ENCODE measurements at places on chromosomes 4 and X.
A peak's percentile ranks its signal among the peaks of the same experiment; 100 is the strongest.

DNA sequence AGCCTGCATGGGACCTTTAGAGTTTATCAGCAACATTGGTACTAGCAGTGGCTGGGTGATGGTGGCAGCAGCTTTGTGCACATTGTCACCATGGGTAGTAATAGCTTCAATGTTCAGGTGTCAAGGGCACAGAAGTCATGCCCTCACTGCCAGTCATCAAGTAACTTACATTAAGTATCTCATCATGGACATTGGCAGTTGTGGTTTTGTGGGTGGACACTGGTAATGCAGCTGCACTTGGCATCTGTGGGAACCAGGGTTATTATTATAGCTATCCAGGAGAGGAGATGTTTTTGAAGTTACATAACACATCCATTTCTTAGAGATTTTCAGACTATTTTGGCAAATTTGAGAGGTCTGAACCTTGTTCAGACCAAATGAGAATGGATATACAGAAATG is 243.2 kb upstream of the NOCT start:
- no peak for DNase-seq

- DNase-seq = no peak
Observed at GRCh38 chr4:165403048-165403447, 24.2 kb downstream of the CPE start.

DNA sequence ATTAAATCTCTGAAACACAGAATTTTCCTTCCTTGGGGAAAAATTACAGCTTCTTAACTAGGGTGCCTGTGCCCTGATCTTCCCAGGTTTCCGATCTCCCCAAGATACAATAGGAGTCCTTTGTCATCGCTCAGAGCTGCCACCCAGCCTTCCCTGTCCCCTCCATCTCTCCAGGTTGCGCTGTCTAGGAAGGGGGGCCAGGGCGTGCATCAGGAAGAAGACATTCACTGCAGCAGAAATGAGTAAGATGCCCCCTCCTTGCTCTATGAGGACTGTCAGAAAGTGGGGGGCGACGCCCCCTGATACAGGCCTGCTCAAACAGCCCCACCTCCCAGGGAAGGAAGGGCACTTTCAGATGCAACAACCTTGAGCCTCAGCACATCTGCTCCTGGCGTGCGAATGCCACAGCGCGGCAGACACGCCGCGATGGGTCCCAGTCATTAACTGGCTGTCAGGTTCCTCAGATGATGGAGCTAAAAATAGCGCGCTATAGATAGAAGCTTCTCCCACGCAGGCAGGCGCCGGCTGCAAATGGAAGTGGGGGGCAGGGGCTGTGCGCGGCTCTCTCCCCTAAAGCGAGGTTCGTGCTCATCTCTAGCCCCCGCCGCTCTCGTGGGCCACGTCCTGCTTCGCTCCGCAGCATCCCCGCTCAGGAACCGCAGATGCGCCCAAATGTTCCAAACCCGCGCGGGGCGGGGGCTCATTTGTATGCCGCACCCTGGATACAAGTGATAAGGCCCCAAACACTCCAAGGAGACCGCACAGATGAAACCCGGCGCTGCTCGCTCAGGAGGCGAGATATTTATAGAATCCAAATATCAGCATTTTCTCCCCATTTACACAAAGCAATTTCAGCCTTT is 57.6 kb upstream of the LGI2 start:
- DNase-seq = no peak

DNA sequence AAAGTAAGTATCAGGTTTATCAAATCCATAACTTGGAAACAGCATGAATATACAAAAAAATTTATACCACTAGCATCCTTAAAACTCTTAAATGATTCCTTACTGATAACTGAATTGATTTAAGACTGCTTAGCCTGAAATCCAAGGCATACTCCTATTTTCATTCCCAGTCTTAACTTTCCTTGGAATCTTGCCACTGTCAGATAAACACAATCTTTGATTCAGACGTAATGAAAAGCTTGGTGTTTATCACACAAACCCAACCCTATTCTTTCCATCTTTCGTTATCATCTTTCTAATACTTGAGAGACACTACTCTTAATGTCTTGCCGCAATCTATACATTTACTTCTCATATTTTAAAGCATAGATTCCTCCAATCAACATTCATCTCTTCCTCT is 19.1 kb downstream of the C4orf17 start:
- DNase-seq = no peak

DNA sequence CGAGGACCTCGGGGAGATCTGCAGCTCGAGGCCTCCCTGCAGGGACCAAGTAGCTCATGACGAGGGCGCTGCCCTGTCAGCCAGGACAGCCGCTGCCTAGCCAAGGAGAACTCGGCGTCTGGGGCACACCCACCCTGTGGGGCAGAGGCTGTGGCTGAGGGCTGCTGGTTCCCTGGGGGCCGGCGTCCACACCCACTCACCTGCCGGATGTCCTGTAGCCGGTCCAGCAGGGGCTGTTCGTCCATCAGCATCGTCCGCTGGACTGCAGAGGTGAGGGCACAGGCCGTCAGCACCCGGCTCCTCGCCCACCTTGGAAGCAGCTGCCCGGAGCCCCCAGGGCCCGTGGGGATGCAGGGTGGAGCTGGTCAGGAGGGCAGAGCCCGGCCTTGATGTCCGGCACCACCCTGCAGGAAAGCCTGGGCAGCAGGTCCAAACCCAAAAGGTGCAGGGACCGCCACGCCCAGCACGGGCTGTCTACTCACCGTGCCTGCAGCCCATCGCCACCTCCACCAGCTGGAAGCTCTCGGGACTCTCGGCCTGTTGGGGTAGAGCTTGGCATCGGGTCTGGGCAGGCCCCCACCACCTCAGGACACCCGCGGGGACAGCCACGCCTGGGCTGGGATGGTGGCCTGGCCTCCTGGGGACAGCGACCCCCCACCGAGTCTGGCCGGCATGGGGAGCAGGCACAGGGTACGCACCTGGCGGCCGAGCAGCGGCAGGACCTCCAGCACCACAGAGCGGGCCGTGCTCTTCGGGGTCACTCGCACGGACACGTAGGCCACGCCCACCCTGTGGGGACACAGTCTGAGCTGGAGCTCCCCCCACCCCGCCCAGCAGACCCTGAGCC is 6.9 kb downstream of the DGKQ start:
- DNase-seq = no peak

DNA sequence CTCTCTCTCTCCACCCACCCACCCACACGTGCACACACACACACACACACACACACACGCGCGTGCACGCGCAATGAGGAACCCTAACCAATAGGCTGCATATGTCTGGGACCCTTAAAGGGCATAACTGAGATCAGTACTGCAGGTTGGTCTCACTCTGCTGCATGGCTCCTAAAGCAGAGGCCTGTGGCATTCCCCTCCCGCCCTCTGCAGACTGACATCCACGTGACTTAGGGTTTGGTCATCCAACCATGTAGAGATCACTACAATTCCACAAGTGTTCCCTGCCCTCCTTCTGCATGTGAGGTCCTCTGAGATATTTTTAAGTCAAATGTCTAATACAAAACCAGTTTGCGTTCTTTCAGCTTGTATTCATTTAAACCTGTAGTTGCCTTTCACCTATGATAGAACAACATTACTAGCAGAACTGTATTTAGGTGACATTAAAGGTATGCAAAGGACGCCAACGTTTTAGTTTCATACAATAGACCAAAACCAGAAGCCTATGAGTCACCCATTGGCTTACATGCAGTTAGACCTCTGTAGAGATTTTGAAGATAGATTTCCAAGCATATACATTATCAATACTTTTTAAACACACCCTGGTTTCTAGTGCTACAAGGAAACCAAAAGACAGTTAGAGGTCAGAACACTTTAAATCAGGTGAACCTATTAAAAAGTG is 10.1 kb downstream of the XAGE5 start:
- no peak for DNase-seq

- DNase-seq = peak; percentile 16
Observed at GRCh38 chrX:81195712-81196111, 6.0 kb downstream of the HMGN5 start.

DNA sequence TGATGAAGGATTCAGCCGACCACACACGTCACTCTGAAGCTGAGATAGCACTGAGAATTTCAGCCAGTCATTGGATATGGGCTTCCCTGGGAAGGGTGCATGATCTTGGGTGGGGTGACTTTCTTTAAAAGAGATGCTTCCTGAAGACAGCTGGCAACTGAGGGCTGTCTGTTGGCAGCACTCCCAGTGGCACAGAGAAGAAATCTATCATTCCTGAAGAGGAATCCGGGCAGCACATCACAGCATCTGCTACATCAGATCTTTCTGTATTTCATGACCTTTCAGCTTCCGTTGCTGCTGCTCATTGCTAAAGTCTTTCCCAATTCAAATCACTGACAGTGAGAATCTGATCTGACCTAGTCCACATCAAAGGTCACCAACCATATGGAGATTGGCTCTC is 193.8 kb upstream of the RBPJ start:
- DNase-seq = no peak

DNA sequence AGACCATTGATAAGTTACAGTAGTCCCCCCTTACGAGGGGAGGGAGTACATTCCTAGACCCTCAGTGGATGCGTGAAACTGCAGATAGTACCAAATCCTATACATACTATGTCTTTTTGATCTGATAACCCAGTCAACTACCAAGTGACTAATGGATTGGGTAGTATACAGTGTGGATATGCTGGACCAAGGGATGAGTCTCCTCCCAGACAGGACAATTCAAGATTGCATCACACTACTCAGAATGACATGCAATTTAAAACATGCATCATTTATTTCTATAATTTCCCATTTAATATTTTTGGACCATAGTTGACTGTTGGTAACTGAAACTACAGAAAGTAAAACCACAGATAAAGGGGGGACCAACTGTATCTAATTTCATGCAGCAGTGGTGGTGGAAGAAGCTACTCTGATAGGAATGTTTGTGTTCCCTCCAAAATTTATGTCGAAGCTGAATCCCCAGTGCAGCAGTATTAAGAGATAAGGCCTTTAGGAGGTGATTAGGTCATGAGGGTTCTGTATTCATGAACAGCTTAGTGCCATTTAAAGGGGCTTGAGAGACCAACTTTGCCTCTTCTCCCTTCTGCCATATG is 11.9 kb downstream of the HADH start:
- DNase-seq = no peak

GRCh38 chr4:77443941-77444340 is 161.7 kb upstream of the CXCL13 start:
- DNase-seq = no peak

DNA sequence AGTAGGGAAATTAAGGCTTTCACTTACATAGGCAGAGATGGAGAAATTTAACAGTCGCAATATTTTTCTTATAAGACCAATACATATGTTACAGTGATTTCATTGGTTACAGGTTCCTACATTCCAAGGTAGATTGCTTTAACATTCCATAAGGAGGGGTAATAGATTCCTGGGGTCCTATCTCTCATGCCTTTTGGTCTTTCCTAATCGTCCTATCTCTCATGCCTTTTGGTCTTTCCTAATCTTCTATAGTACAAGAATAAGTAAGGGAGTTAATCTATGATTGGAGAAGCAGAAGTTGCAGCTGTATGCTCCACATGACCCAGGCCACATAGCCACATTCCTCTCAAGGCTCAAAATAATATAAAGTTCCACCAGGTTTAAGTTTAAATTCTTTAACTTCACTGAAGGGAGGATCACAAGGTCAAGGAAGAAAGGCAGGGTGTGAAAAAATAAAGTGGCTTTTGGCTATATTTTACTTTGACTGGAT is 285.0 kb upstream of the BOD1L1 start:
- DNase-seq = no peak

GRCh38 chr4:81606801-81607501 is 135.2 kb upstream of the RASGEF1B start:
- DNase-seq = no peak

DNA sequence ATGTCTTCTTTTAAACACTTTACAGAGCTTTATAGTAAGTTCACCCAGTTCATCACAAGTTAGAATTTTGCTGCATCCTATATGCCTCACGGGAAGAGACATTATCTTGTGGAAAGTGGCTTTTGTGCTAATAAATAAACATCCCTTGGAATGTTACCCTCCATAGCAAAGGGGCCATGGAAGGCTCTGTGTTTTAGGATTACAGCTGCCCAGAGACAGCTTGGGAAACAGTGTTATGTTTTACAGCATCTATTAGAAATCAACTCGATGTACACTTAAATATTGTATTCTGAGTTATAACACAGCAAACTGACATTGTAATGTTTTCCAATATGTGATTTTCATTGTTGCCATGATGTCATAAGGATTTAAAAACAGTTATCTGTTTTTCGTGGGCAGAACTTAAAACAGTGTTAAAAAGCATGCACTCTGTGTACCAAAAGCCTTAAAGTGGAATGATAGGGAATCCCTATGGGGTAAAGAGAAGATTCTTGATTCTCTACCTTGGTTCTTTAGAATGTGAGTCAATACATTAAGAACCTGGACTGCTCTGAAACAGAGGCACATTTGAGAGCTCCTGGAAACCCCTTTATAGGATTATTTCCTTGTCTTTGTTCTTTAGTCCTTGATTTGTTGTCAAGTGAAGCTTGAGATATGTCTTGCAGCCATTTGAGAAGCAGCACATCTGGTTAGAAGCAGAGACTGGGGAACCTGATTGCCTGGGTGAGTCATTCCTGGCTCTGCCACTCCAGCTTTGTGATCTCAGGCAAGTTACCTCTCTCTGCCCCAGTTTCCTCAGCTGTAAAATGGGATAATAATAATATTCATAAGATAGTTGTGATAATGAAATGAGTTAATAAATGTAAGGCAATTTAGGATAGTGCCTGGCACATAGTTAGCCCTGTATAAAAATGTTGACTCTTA is 41.6 kb downstream of the ARHGAP10 start:
- no peak for DNase-seq

- DNase-seq = no peak
Observed at GRCh38 chr4:47054130-47054529, 22.8 kb downstream of the GABRB1 start.

DNA sequence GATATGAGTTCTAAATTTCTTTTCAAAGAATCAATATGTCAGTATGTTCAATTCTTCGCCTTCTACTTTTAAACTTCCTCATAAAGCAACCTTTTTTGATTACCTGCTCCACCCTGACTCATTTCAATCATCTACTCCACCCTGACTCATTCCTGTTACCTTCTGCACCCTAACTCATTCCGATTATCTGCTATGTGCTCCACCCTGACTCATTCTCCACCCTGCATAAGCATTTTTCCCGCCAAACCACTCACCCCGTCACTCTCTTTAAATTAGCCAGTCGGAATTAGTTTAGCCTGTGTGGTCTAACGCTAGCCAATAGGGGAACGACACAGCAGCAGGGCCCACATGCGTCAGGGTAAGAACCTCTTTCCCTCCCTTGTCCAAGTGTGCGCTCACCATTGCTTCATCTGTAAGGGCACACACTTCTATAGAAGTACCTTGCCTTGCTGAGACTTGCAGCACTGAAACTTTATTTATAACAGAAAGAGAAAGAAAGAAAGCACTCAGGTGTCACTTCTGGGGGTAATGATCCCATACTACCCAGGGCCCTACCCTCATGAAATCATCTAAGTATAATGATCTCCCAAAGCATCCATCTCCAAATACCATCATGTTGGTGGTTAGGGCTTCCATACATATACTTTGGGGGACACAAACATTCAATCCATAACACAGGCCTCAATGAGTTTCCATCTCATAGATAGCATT is 875.2 kb downstream of the RAPGEF2 start:
- DNase-seq = no peak

All from stimulated activated CD4-positive, alpha-beta T cell treated with anti-CD3 and anti-CD28 coated beads, Interleukin-2, amount 100 ng/mL, for 4 hours (primary cell).